ENCODE measurements at places on chromosomes 6 and 20. TPM values are rescaled to one million over a fixed set of nuclear protein-coding genes. Genes with fewer than 3 reads are reported as not detected.

PRPH2 gene
- 3.0 TPM for total RNA-seq

PRDM13 gene
- not detected for total RNA-seq

RSPO4 gene
- not detected for total RNA-seq

FRK gene
- 1.2 TPM for total RNA-seq

ROS1 gene
- total RNA-seq: 0.34 TPM

GPR63 gene
- total RNA-seq: 0.47 TPM

RRAGD gene
- 1.5 TPM for total RNA-seq

WFDC12 gene
- total RNA-seq: not detected

VSX1 gene
- total RNA-seq: not detected

PI16 gene
- 0.35 TPM for total RNA-seq

TMEM170B gene
- 0.26 TPM for total RNA-seq

MAD2L1BP gene
- 25.4 TPM for total RNA-seq

RAET1G gene
- 0.82 TPM for total RNA-seq

SIM1 gene
- under 0.01 TPM for total RNA-seq

SRSF12 gene
- 0.51 TPM for total RNA-seq

HRH3 gene
- not detected for total RNA-seq

ZBTB12 gene
- total RNA-seq: 2.6 TPM

LY6G6C gene
- total RNA-seq: not detected

ZNF311 gene
- 1.8 TPM for total RNA-seq

FLRT3 gene
- 13.3 TPM for total RNA-seq

OR2H1 gene
- total RNA-seq: not detected

CDH4 gene
- 0.82 TPM for total RNA-seq

BMP2 gene
- total RNA-seq: 1.2 TPM

CD109 gene
- 16.6 TPM for total RNA-seq
